ENCODE measurements at places on chromosomes 6 and 20. TPM values are rescaled to one million over a fixed set of nuclear protein-coding genes. Genes with fewer than 3 reads are reported as not detected.

DNA sequence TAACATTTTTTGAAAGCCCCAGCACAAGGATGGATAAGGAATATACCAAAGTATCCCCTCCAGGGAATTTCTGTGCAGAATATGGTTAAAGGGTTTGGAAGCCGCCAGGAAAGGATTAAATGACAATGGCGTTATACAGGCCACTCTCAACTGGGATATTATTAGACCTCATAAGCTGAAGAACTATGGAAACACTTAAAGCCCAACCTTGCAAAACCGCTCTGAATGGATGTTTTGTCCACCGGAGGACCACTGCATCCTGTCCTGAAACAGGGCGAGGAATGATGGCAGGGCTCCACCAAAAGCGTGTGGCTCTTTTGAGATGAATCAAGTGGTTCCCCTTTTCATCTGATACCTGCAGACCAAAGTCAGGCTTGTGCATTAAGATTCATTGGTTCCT, 32.4 kb downstream of the NFATC2 start:
- DNase-seq, result no peak

- DNase-seq, result no peak
Observed at GRCh38 chr20:34888468-34888867, 12.1 kb downstream of the ACSS2 start.

DNA sequence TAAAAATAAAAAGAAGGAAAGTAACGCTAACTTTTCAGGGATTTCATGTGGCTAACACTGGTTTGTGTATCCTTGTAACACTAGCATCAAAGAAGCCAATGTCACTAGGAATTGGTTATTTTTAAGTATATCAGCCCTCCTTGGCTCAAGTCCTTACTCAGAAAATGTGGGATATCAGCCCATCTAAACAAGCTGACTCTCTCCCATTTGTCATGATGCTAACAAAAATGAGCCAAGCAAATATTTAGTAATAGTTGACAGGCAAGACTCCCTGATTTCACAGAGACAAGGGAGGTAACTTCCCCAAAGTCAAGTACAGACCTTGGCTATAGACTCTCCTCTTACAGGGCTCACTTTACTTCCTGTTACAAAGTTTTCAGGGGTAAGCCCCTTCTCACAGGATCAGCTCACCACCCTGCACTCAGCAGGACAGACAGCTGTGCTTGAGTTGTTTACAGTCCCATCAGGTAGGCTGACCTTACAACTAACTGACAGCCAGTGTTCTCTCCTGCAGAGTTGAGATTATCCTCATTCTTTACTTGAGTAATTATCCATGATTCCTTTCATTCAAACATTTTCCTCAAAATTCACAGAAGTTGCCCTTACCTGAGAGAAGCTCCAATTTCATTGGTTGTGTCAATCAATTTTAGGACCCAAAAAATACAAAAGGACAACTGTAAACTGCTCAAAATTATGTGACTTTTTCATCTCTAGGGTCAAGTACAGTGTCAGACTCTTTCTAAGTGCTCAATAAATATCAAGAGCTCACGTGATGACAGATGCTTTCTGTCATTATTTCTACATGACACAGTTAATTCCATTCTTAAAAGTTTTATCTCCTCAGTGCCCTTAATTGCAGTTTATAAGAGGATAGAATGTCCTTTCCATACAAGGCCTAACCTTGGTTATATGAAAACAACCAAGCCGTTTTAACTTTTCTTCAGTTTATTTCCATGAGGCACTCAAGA, 38.1 kb upstream of the BMP5 start:
- DNase-seq, result no peak

GRCh38 chr20:59942245-59942644, 2.1 kb downstream of the FAM217B start:
- DNase-seq, result no peak

DNA sequence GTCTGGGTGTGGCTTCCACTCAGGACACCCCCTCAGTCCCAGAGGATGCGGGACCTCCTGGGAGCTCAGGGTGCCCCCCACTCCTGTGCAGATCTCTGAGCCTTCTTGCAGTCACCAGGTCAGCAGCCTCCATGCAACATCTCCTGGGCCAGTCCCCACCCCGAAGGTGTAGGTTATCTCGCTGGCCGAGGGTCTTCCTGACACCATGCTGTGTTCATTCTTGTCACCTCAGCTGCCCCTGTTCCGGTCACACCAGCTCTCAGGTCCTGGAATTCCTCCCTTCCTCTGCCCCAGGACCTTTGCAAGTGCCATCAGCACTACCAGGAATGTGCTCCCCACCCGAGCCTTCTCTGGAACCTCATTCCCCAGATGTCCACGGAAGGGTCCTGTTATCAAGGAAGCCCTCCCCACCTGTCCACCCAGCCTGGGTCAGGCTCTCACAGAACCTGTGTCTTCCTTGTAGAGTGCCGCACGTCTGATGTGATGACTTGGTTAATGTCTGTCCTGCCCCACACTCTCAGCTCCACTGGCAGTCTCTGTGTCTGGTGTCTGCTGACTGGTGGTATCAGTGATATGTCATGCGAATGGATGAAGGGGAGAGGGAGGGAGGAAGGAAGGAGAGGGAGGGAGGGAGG, 329.6 kb downstream of the TAF4 start:
- no peak for DNase-seq

GRCh38 chr6:106771822-106772221, 142.4 kb downstream of the QRSL1 start:
- no peak for DNase-seq

DNA sequence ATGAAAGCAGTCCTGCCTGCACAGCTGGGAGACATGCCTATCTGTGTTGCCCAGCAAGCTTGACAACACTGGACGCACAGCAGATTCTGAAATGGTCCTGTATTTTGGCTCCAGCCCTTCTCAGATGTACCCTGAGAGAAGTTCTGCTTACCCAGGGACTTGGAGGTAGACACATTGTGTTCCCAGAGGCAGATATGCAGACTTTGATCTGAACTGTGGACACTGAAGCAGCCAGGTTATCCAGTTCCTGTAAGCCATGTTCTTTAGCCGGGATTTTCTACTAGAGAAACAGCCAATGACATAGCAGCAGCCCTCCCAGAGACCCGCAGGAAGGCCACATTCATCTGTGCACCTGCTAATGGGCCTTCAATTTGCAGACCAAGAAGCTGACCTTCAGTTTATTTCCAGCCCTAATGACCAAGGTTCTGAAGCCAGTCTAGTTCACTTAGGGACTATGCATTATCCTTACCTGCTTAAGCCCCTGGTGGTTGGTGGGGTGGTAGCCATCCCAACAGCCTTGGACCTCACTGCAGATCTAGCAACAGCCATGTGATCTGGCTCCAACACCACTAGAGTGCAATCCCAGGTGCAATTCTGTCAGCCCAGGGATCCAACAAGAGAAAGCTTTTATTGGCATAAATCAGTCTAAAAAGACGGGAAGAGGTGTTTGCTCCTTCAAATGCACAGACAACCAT, 134.2 kb downstream of the MEI4 start:
- DNase-seq, result no peak

- DNase-seq, result no peak
Observed at GRCh38 chr6:113281014-113281413, 576.1 kb upstream of the MARCKS start.

- no peak for DNase-seq
Observed at GRCh38 chr6:16769131-16769985, 8.1 kb upstream of the ATXN1 start.

Gene UBE2V1
- total RNA-seq, result 86.8 TPM

Gene HTR1E
- total RNA-seq, result not detected

Gene COL12A1
- total RNA-seq, result 24.0 TPM
